ENCODE measurements at places on chromosomes 2 and 18.

DNA sequence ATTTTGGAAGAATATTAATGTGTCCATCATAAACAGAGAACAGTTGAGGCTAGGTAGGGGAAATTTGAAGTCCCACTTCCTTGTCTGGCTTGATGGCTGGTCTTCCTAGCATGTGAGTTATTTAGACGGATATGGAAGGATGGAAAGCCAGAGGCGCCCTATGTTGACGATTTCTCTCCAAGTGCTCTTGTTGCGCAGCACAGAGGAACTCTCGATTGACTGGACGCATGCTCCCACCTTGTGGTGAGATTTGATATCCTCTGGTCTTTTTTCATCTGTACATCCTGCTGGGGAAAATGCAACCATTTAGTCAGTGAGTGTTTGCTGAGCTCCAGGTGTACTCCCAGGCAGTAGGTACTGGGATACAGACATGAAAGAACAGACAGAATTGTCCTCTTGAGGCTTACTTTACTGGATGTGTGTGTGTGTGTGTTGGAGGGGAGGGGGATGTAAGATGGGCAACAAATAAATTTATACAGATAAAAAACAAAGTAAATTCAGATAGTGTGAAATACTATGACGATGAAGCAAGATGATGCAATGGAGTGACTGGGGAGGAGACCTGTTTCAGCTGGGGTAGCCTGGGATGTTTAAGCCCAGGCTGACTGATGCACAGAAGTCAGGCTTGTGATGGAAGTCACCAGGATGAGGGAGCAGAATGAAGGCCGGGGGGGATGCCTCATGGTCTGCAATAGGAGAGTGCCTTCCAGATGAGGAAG is 137.2 kb downstream of the TRIM43 start:
- peak; percentile 22 for DNase-seq

DNA sequence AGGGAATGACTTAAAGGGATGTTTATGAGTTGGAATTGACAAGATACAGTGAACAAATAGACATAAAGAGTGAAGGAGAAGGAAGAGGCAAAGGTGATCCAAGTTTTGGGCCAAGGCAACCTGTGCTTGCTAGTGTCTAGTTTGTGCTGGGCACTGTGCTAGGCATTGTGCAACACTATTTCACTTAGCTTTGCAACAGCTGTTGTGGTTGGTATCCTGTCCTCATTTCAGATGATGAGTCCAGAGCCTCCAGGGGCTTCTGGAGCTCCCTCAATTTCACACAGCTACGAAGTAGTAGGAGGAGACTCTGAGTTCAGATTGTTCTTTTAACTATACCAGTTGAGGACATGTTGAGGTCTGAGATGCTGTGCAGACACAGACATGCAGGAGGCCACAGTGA is 18.1 kb upstream of the LOXHD1 start:
- no peak for DNase-seq

- DNase-seq: no peak
Observed at GRCh38 chr2:163187995-163188655, 349.6 kb upstream of the KCNH7 start.

- no peak for DNase-seq
Observed at GRCh38 chr2:155839991-155840390, 492.5 kb downstream of the NR4A2 start.

- DNase-seq: no peak
Observed at GRCh38 chr2:127884436-127884835, 1.3 kb downstream of the AMMECR1L start.

DNA sequence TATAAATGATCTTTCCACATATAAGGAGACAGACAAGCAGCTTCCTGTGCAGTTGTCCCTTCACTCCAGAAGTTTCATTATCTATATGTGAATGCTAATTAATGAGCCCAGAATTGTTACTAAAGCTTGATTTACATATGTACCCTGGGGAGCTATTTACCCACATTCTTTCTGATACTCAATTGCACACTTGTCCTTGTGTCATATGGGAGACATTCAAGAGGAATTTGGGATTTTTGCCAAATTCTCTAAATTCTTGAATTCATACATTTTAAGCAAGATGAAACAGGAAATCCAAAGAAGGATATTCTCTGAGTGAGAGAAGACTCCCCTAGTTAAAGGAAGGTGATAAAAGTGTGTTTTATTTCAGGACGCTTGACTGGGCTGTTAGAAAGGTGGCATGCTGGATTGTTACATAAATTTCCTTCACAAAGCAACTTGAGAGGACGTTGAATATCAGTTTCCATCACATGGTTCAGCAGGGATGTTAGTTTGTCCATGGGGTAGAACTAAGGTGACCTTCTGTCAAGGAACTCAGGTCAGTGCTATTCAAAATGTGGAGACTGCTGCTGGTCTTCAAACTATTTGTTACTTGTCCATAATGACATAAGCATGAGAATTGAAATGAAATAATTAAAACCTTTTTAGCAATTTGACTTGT is 368.2 kb downstream of the IRS1 start:
- DNase-seq: no peak

DNA sequence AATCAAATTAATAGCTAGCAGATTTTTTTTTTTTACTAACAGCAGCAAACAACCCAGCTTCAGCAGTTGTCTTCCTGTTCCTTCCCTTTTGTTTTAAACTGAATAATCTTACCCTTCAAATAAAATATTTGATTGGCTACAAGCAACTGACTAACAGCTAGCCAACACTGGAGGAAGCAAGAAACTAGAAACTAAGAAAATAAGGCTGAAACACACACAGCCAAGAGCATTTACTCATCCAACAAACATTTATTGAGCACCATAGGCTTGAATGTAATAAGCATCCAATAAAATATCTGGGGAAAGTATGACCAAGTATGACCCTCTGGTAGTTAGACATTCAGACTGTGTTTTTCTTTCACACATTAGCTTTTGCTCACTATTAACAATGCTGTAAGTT is 189.2 kb downstream of the CD226 start:
- no peak for DNase-seq

DNA sequence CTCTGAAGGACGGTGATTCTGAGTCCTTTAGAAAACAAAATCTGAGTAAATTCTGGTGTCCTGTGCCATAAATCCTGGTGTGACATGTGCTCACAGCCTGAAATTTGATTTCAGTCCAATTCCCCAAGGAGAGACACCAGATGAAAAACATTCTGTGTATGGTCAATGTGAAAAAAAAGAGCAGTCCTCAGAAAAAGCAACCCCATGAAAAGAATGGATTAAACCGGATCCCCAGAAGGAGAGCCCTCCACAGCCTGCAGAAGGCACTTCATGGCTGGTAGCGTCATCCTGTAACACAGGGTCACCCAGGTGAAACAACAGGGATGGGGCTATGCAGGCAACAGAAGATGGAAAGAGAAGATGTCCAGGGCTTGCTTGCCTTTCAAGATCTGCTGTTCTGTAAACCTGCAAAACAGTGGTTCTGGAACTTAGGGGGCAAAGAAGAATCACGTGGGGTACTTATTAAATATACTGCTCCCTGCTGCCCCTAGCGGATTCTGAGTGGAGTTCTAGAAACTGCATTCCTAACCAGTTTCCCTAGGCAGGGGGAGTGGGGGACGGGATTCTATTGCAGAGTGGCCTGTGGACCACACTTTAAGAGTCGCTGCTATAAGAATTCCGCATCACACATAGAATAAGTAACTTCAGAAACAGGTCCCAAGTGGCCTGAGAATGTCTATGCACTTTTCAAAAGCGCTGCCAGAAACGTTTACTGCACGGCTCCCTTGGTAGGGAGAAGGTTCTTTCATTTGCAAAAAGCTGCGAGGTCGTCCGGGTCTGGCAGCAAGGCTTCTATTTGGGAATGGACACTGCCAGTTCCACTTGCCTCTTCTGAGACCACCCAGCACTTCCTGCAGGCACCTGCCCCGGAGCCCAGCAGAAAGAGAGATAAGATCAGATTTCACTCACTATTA is 118.9 kb upstream of the ARL5A start:
- peak; percentile 13 for DNase-seq

DNA sequence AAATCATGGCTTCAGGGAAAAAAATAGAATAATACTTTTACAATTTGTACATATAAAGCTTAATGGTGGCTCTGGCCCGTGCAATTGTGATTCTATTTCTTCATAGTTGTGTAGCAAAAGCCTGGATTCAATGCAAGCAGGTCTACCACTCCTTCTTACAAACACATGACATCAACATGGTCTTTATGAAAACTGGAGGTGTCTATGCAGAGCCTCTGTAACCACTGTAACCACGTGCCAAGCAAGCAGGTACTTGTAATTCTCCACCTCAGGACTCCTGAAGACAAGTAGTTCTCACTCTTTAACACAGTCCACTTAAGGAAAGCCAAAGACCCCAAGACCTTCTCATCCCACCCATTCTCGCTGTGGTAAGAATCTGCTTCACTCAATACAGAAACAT is 62.6 kb downstream of the METTL4 start:
- DNase-seq: no peak

DNA sequence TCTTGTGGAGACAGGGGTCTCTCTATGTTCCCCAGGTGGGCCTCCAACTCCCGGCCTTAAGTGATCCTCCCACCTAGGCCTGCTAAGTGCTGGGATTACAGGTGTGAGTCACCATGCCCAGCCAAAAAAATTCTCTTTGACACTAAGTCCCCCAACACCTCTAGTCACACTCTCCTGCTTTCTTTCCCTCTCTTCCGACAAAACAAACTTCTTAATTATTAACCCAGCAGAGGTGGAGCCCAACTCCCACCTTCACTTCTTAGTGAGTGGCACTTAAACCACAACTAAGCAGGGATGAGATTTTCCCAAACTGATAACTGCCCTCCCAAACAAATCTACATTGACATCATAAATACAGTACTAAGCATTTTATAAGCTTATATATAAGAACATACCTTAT is 60.5 kb upstream of the PMAIP1 start:
- no peak for DNase-seq

- no peak for DNase-seq
Observed at GRCh38 chr18:60146220-60146960, 226.2 kb downstream of the MC4R start.

- DNase-seq: no peak
Observed at GRCh38 chr2:237735798-237736197, 62.8 kb upstream of the RBM44 start.

GRCh38 chr2:63700271-63700670 is 111.5 kb downstream of the MDH1 start:
- DNase-seq: no peak
